Mesenteric fat pad (tissue), 1 donor: ENCODE measurements at places on chromosomes 4 and X.

DNA sequence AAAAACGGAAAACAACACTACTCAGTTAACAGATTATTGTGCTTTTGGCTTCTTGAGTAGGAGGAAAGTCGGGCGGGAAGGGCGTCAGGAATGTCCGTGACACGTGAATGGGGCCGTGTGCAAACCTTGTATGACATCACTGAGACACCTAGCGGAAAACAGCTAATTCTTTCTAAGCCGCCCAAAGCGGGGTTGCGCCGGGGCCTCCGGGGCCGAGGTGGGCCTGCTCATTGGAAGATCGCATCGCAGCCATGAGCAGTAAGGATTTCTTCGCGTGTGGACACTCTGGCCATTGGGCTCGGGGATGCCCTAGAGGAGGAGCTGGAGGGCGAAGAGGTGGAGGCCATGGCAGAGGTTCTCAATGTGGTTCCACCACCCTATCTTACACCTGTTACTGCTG, at the start of gene ZCCHC13:
TSS of gene ZCCHC13 (plus strand) at position 165 of the 400 bp plus-strand sequence. CDS start at position 252, 87 bp downstream.
- DNase-seq: no peak

DNA sequence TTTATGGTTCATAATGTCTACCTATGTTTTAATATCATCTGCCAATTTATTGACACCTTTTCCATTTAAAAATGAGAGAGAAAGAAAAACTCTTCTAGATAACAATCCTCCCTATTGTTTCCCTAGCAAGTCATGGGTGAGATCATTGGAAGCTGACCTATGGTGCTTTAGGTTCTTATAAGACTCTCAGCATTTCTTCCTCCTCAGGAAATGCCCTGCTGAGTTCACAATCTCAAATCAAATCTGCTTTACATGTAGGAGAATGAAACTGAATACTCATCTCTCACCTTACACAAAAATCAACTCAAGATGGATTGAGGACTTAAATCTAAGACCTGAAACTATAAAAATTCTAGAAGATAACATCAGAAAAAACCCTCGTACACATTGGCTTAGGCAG, 267.4 kb downstream of the RAPGEF2 start:
- no peak for DNase-seq

DNA sequence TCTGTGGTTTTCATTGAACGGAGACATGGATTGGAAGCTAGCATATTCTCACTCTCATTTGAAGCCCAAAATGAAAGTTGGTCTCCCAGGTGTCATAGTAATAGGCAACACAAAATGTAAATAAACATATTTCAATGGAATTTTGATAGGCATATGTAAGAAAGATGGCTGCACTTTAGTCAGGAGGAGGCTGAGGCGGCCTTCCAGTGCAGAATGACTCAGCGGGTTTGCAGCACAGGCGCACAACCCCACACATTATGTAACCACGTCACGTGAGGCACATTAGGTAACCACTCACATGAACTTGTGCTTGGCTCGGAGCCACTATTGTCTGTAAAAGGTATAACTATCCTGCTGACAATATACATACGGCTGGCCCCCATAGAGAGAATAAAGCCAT, 381.7 kb downstream of the GPAT3 start:
- DNase-seq: no peak

DNA sequence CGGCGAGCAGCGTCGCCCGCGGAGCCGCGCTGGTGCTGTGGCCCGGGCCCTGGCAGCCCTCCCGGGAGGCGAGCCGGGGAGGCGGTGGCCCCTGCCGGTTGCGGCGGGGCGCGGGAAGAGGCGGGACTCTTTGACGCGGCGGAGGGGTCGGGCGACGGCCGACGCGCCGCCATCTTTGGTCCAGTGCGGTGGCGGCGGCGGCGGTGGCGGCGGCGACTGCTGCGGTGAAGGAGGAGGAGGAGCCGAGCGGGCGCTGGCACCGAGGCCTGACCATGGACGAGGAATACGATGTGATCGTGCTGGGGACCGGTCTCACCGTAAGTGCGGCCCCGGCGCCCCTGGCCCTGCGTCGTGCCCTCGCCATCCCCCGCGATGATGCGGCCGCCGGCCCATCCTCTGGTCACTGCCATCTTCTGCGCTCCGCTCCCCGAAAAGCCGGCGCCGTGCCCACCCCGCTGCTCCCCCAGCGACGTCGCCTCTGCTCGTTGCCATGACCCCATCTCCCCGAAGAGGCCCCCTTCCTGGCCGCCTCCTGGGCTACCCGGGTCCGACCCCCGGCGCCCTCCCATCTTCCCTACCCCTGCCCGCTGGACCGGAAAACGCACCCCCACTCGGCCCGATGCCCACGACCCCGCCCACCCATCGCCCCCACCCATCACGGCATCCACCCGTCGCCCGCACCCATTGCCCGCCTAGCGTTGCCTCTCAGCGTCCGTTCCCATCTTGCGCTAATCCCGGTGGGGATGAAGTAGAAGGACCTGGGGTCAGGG, at the start of gene GDI1:
TSS of gene GDI1 (plus strand) at position 172 of the 770 bp plus-strand sequence. CDS start at position 273, 101 bp downstream.
- DNase-seq: no peak

DNA sequence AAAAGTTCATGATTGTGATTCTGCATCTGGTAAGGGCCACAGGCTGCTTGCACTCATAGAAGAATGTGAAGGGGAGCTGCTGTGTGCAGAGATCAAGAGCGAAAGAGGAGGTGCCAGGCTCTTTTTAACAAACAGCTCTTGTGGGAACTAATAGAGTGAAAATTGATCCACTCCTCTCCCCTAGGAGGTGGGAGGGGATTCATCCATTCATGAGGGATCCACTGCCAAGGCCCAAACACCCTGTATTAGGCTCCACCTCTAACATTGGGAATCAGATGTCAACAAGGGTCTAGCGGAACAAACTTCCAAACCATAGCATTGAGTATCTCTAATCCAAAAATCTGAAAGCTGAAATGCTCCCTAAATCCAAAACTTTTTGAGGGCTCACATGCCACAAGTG, 16.4 kb upstream of the PPID start:
- no peak for DNase-seq

DNA sequence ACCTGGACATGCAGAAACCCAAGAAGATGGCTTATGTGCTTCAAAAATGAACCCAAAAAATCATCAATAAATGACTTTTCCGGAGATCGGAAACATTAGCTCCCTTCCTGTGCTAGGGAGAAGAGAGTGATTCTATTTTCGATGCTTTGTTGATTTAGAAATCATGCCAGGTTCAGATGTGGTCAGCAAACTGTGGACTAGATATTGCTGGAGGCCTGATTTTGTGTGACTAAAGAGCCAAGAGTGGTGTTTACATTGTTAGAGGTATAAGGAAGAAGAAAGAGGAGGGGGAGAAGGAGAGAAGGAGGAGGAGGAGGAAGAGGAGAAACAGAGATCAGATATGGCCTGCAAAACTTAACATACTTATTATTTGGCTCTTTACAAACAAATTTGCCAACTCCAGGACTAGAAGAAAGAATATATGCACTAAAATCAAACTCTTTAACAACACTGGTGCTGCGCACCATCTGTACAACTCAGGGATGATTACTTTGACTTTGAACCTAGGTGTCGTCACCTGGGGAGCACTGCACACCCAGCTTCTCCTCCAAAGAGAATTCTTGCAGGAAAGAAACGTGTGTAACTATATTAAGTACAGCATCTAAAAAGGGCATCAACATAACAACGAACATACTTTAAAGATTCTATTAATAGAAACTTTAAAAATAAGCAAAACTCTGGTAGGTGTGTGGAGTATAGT, 664.9 kb upstream of the LCORL start:
- DNase-seq: no peak
